ENCODE measurements at places on chromosomes 7 and 10. TPM values are rescaled to one million over a fixed set of nuclear protein-coding genes. Genes with fewer than 3 reads are reported as not detected.

GRCh38 chr7:41103331-41103730 is 599.6 kb downstream of the INHBA start:
- DNase-seq, result no peak

GRCh38 chr7:28166982-28167715 is 13.4 kb downstream of the JAZF1 start:
- DNase-seq, result no peak

GRCh38 chr7:1579481-1580421 is 9.9 kb upstream of the PSMG3 start:
- no peak for DNase-seq

- DNase-seq, result no peak
Observed at GRCh38 chr7:158311791-158312190, 275.8 kb downstream of the PTPRN2 start.

GRCh38 chr7:12258074-12258473 is 47.0 kb downstream of the TMEM106B start:
- DNase-seq, result no peak

The FGFBP3 gene
- total RNA-seq, result 1.2 TPM
